Esophagus muscularis mucosa (tissue), 4 donors: ENCODE measurements at places on chromosomes 2 and 18. TPM values are rescaled to one million over a fixed set of nuclear protein-coding genes. Genes with fewer than 3 reads are reported as not detected.
A peak's percentile ranks its signal among the peaks of the same experiment; 100 is the strongest.

Gene PAX8
- 0.58 TPM for total RNA-seq

Gene TM4SF20
- not detected for total RNA-seq

Gene IL36G
- total RNA-seq = not detected

Gene TAF1B
- 7.1 TPM for total RNA-seq

Gene FLACC1
- total RNA-seq = 3.8 TPM

Gene PLA2R1
- total RNA-seq = 4.7 TPM

Gene APOB
- 1.7 TPM for total RNA-seq

Gene ALK
- 0.83 TPM for total RNA-seq

Gene IL1F10
- not detected for total RNA-seq

DNA sequence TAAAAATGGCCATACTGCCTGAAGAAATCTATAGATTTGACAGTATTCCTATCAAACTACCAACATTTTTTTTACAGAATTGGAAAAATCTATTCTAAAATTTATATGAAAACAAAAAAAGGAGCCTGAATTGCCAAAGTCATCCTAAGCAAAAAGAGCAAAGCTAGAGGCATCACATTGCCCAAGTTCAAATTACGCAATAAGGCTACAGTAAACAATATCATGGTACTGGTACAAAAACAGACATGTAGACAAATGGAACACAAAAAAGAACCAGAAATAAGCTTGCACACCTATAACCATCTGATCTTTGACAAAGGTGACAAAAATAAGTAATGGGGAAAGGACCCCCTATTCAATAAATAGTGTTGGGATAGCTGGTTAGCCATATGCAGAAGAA, 50.2 kb upstream of the THSD7B start:
- H3K27me3 ChIP-seq = no peaks in the 10 kb centered on the region
- H3K4me3 ChIP-seq = no peak overlapping the region
- H3K36me3 ChIP-seq = no peaks in the 10 kb centered on the region
- no peaks in the 10 kb centered on the region for H3K4me1 ChIP-seq

GRCh38 chr2:24231461-24231881, 56.6 kb downstream of the FAM228A start:
- H3K4me1 ChIP-seq = no peaks in the 10 kb centered on the region
- no peak overlapping the region for H3K27ac ChIP-seq
- no peaks in the 10 kb centered on the region for H3K27me3 ChIP-seq
- H3K4me3 ChIP-seq = no peak overlapping the region

GRCh38 chr2:216545359-216545758, 46.7 kb downstream of the RPL37A start:
- peaks cover 71% of the 10 kb centered on the region for H3K4me1 ChIP-seq
- H3K27me3 ChIP-seq = no peaks in the 10 kb centered on the region
- peak overlapping the region; percentile 82 for H3K27ac ChIP-seq

DNA sequence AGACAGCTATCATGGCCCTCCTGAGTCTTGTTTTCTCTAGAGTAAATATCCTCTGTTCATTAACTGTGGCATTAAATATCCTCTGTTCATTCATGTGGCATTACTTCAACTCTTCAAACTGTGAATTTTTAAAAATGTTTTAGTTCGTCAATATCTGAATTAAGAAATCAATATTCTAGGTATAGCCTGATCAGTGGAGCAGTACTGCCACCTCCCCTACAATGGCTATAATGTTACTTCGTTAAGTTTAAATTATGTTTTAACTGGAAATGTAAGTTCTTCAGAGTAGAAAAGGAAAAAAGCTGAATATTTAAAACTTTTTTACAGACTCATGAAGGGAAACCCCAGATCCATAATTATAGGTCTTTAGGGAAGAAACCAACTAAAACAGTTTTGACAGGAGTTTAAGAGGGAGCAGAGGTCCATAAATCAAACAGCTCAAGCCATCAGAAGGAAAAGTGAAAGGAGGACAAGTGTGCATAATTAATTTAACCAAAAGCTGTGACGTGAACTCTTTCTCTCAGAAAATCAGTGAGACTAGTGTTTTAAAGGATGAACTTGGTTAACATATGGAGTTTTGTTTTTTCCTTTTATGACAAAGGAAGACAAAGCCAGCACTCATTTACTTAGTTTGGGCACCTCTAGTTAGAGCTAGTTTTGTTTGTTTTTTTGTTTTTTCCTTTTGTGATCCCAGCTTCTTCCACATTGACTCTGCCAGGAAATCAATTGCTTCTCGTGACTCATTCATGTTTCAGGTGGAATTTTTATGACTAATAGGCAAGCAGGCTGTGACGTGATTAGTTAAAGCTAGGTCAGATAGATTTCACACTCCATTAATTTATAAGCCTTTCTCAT, 44.9 kb downstream of the RBBP8 start:
- no peak for DNase-seq
- peaks cover 8% of the 10 kb centered on the region for H3K4me1 ChIP-seq
- H3K27me3 ChIP-seq = no peaks in the 10 kb centered on the region

DNA sequence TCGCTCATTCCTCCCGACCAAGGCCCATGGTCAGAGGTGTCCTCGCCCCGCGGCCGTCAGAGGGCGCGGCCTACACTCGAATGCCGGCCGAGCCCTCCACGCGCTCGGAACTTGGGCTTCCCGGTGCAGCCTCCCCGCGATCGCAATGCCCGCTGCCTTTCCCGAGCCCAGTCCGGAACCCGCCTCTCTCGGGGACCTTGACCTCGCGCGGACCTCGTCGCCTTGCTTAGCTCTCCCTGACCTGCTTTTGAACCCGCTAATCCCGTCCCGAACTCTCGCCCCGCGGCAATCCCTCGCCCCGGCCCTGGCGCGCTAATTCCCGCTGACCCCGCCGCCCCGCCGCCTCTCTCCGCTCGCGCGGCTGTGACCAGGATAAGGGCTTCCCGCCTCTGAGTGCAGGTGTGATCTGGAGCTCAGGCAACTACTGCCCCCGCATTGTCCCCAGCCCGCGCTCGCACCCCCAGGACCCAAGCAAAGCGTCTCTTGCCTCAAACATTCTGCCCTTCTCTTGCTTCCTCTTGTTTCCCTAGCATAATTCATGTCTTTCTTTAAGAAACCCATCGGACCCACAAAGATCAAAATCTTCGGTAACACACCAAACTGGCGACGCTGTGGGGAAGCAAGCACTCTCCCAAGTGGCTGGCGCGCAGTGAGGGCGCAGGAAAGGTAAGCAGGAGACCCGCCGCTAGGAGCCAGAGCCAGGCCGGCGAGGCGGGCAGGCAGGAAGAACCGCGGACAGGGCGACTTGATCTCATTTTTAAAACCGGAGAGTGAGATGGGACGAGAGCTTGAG, 46.6 kb upstream of the ATP6V1B1 start:
- H3K27ac ChIP-seq = no peak overlapping the region
- H3K27me3 ChIP-seq = peaks cover 96% of the 10 kb centered on the region
- H3K4me1 ChIP-seq = peaks cover 32% of the 10 kb centered on the region
- peak; percentile 74 for DNase-seq

- peak; percentile 64 for DNase-seq
- H3K27me3 ChIP-seq = no peaks in the 10 kb centered on the region
- no peaks in the 10 kb centered on the region for H3K4me1 ChIP-seq
- H3K4me3 ChIP-seq = no peak overlapping the region
- H3K27ac ChIP-seq = no peak overlapping the region
These were observed 48.1 kb upstream of the FHOD3 start for GRCh38 chr18:36249392-36249791.

- peak overlapping the region; percentile 100 for H3K27ac ChIP-seq
- H3K36me3 ChIP-seq = peaks cover 18% of the 10 kb centered on the region
- H3K27me3 ChIP-seq = no peaks in the 10 kb centered on the region
- H3K4me3 ChIP-seq = peak overlapping the region; percentile 80
- H3K4me1 ChIP-seq = peaks cover 63% of the 10 kb centered on the region
- DNase-seq = peak; percentile 97
These were observed 502 bp downstream of the TUBB6 start for GRCh38 chr18:12308386-12309100.

DNA sequence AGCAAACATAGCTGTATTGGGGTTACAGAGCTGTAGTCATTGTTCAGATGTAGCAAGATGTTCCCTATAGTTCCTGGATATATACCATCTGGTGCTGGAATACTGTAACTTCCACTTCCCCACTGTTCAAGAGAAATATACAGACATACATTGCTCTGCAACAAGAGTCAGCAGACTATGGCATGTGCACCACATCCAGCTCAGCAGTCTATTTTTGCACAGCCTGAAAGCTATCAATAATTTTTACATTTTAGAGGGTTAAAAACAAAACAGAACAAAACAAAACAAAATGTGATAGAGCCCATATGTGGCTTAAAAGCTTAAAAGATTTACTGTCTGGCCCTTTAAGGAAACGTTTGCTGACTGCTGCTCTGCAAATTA, 31.8 kb upstream of the VIT start:
- peaks cover 3% of the 10 kb centered on the region for H3K4me1 ChIP-seq
- DNase-seq = no peak

GRCh38 chr18:11073971-11074370, 75.4 kb downstream of the PIEZO2 start:
- no peaks in the 10 kb centered on the region for H3K27me3 ChIP-seq
- no peak overlapping the region for H3K27ac ChIP-seq
- no peaks in the 10 kb centered on the region for H3K36me3 ChIP-seq
- no peaks in the 10 kb centered on the region for H3K4me1 ChIP-seq
- DNase-seq = peak; percentile 81
- no peak overlapping the region for H3K4me3 ChIP-seq

DNA sequence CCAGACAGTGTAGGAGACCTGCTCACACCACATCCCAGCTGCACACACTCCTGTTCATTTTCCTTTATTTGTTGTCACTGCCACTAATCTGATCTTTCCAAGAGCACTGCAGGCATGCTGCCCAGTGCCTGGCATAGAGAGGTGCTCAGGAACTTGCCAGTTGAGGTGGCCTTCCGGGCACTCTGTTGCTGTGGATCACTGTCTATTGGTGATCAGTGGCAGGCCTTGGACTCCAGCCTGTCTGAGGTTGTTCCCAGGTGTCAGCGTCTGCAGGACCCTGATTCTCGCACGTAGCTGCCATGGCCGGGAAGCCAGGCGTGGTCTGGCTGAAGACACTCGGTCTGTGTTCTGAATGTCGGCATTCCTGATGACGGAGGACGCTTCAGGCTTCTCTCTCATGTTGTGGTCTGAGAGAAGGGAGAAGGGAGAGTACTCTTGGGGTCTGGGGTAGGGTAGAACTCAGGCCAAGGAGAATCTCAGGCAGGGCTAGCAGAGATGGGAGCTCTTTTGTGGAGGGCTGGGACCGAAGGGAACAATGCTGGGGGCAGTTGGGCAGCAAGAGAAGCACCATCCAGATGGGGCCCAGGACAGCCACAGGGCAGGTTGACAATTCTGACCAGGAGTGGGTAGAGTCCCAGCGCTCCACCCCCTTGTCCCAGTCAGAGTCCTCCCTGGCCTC, 240.9 kb downstream of the MYCN start:
- no peak overlapping the region for H3K27ac ChIP-seq
- no peaks in the 10 kb centered on the region for H3K36me3 ChIP-seq
- no peaks in the 10 kb centered on the region for H3K27me3 ChIP-seq
- no peak for DNase-seq
- no peak overlapping the region for H3K4me3 ChIP-seq

GRCh38 chr2:239949537-239949936, 75.6 kb downstream of the NDUFA10 start:
- H3K27me3 ChIP-seq = no peaks in the 10 kb centered on the region
- no peak overlapping the region for H3K4me3 ChIP-seq
- peaks cover 49% of the 10 kb centered on the region for H3K4me1 ChIP-seq

DNA sequence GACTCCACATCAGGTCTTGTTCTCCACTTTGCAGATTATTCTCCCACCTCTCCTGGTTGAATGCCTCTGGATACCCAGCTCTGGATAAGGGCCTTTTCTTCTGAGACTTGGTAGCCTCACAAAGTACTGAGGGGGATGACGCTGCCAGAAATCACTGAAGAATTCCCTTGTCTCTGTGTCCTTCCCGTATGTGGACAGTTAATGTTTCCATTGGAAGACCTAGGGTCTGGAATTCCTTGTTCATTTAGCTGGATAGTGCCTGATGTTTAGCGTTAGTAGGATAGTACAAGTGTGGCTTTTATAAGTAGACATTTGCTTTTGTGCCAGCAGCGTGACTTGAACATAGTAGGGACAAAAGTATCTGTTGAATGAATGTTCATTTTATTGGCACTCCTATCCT, 76.9 kb downstream of the CLHC1 start:
- H3K27ac ChIP-seq = peak overlapping the region; percentile 72
- peaks cover 46% of the 10 kb centered on the region for H3K4me1 ChIP-seq
- no peaks in the 10 kb centered on the region for H3K27me3 ChIP-seq
- H3K36me3 ChIP-seq = no peaks in the 10 kb centered on the region
- H3K4me3 ChIP-seq = no peak overlapping the region
- no peak for DNase-seq

GRCh38 chr18:79934311-79935097, 16.9 kb downstream of the SLC66A2 start:
- H3K27ac ChIP-seq = no peak overlapping the region
- H3K36me3 ChIP-seq = peaks cover 5% of the 10 kb centered on the region
- DNase-seq = no peak
- H3K27me3 ChIP-seq = no peaks in the 10 kb centered on the region

- no peaks in the 10 kb centered on the region for H3K4me1 ChIP-seq
- no peak overlapping the region for H3K4me3 ChIP-seq
- no peak overlapping the region for H3K27ac ChIP-seq
- H3K36me3 ChIP-seq = no peaks in the 10 kb centered on the region
- H3K27me3 ChIP-seq = no peaks in the 10 kb centered on the region
These were observed 266.5 kb downstream of the EIPR1 start for GRCh38 chr2:3110994-3111666.

DNA sequence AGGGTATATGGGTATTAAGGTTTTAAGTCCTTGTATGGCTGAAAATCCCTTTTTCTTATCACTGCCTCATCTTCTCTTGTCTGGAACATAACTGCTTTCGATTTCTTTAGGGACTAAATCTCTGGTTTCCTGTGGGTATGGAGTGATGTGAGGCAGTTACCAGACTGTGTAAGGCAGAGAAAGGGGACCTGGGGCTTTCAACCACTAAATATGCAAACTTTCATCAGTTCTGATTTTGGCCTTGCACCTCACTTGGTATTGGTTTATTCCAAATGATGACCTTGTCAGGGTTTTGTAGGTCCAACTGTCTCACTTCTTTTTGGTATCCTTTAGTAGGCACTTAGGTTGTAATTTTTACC, 9.3 kb downstream of the MAP4K4 start:
- H3K27me3 ChIP-seq = no peaks in the 10 kb centered on the region
- no peak for DNase-seq
- no peaks in the 10 kb centered on the region for H3K36me3 ChIP-seq
- no peak overlapping the region for H3K4me3 ChIP-seq

GRCh38 chr18:45828917-45829811, 3.7 kb downstream of the SIGLEC15 start:
- peaks cover 20% of the 10 kb centered on the region for H3K4me1 ChIP-seq
- DNase-seq = peak; percentile 91
- no peak overlapping the region for H3K27ac ChIP-seq
- H3K4me3 ChIP-seq = peak overlapping the region; percentile 16

GRCh38 chr2:86012007-86012712, 93.5 kb downstream of the POLR1A start:
- H3K36me3 ChIP-seq = no peaks in the 10 kb centered on the region
- DNase-seq = no peak
- H3K4me1 ChIP-seq = no peaks in the 10 kb centered on the region
- no peak overlapping the region for H3K4me3 ChIP-seq
- H3K27ac ChIP-seq = no peak overlapping the region
- no peaks in the 10 kb centered on the region for H3K27me3 ChIP-seq

- no peak for DNase-seq
- H3K27ac ChIP-seq = no peak overlapping the region
- no peaks in the 10 kb centered on the region for H3K27me3 ChIP-seq
- H3K4me3 ChIP-seq = no peak overlapping the region
These were observed 7.2 kb downstream of the TRIB2 start for GRCh38 chr2:12723736-12724463.
